ENCODE measurements at places on chromosomes 3 and 15.

GRCh38 chr3:27378331-27378730 is 9.1 kb upstream of the NEK10 start:
- DNase-seq: no peak

- DNase-seq: no peak
These were observed 217.0 kb downstream of the PLOD2 start for GRCh38 chr3:145943952-145944351.

DNA sequence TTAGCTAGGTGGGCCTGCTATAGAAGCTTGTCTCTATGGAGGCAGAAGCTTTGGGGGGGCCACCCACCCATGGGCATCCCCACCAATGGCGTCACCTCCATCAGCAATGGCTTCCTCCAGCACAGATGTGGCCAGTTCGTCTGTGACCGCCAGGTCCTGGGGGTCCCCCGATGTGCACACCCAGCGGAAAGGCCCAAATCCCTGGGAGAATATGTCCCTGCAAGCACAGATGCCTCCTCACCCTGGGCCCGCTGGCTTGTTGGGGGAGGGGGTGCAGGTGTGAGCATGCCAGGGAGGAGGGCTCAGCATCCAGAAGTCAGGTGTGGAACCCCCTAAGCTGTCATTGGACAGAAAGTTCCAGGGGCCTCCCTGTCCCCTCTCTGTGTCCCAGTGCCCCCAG is 19.6 kb downstream of the UROC1 start:
- DNase-seq: no peak

DNA sequence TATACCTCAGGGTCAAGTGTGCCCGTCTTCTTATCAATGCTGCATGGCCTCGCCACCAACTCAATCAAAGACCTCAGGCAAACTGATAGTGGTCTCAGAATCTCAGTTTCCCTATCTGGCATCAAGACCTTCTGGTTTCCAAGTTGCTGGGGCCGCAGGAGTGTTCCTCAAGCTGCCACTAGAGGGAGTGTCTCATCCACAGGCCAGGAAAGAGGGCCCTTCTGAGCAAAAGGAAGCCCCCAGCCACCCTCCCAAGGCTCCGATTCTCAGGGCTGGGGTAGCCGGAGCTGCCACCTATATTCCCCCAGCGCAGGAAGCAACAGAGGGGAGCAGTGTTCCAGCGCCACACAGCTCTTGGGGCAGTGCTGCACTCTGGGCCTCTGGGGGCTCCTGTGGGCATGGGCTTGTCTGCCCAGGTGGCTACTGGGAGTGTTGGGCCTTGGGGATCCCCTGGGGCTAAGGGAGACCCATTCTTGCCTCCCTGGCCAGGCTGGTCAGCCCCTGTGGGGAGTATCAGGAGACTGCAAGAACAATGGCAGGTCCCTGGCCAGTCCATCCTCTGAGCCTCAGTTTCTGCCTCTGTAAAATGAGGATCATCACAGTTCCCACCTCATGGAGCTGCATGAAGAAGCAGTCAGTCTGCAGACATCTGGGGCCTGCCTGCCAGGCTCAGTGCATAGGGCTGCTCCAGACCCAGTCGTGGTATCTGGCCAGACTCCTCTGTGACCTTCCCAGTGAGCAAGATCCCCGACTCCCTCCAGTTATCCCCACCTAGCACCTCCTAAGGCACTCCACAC is 23.4 kb upstream of the SEC13 start:
- DNase-seq: peak; percentile 74

DNA sequence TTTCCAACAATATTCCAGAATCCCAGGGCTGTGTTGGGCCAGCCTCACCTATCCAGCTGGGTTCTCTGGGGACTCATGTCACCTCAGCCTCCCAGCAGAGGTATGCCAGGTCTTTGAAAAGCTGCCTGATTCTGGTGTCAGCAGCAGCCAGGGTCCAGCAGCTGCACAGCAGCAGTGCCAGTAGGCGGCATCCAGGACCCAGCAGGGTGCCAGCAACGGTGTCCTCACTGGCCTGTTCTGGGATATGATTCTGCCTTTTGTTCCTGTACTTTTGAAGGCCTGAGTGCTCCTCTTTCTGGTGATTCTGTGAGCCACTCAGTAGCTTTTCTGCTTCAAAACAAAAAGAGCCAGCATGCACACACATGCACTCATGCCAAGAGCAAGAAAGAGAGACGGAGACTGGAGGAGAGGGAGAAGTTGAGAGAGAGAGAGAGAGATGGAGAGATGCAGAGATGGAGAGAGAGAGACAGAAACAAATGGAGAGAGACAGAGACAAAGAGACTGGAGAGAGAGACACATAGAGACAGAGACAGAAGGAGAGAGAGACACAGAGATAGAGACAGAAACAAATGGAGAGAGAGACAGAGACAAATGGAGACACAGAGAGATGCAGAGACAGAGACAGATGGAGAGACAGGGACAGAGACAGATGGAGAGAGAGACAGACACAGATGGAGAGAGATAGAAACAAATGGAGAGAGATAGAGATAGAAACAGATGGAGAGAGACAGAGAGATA is 205.7 kb downstream of the UACA start:
- no peak for DNase-seq

GRCh38 chr15:71517751-71518150 is 292.6 kb upstream of the NR2E3 start:
- DNase-seq: no peak

DNA sequence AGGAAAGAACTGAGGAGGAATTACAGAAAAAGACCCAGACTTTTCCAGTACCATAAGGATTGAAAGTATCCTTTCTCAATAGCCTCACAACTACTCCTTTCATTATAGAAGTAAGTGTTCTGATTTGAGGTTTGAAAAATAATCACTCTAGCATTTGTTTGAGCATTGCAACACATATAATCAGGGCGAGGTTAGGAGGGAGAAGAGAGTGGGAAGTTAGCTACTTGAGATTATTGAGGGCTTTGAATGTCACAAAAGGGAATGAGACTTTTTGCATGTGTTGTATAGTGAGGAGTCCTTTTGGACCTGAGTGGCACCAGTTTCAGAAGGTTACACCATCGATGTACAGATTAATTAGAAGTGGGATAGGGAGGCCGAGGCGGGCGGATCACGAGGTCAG is 65.2 kb upstream of the TNIK start:
- no peak for DNase-seq
